Naive thymus-derived CD4-positive, alpha-beta T cell (primary cell): ENCODE measurements at places on chromosomes 6 and 20.

DNA sequence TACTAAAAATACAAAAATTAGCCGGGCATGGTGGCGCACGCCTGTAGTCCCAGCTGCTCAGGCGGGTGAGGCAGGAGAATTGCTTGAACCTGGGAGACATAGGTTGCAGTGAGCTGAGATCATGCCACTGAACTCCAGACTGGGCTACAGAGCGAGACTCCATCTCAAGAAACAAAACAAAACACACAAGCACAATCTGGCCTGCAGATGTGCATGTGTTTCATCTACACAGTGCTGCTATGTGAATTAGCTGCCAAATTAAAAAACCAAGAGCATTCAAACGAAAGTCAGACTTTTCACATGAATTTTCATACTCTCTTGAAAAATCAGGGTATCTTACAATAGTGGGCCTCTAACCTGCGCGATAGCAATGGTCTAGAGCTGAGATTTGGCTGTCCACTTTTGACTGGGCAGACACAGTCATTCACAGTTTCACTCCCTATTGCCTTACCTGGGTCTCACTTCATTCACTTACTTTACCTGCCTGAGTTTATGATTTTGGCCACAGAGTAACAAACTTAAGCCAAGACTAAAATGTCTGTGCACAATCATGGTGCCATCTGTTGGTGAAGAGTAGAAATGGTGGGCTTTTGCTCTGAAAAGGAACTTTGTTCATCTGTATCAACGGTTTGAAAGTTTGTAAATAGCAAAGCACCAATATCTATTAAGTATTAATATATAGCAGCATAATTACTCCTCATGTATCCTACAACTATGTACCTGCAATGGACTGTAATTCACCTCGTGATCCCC, 138.5 kb upstream of the UST start:
- no peaks in the 10 kb centered on the region for H3K36me3 ChIP-seq
- no peak for DNase-seq
- no peak overlapping the region for H3K4me3 ChIP-seq

DNA sequence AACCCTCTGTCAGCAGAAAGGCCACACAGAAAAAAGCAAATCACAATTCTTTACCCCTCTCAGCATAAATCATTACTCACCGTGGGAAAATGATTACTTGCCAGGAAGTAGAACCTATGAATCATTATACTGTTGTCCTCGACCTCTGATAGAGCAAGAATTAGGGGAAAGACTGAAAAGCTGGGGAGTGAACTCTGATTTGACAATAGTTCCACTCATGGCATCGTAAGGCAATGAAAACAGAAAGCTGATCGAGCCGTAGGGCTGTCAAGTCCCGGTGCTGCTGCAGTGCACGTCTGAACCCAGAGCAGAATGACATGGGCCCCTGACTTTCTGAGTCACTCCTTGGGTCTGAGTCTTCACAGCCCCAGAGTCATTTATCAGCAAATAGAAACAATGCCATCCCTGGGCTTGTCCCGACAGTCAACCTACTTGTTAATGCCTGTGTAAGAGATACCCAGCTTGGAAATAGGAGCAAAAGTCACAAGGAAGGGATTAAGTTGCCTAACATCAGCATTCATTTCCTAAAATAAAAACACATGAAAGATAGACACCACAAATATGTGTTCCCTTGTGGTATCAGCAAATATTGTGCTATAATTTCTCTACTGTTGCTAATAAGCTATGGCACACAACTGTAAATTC, 224.8 kb upstream of the MARCKS start:
- peaks cover 3% of the 10 kb centered on the region for H3K4me1 ChIP-seq
- DNase-seq: no peak
- H3K27me3 ChIP-seq: no peaks in the 10 kb centered on the region
- H3K4me3 ChIP-seq: no peak overlapping the region
- H3K36me3 ChIP-seq: no peaks in the 10 kb centered on the region
- no peak overlapping the region for H3K27ac ChIP-seq

GRCh38 chr20:1802385-1803060, 92.7 kb upstream of the SIRPA start:
- H3K36me3 ChIP-seq: no peaks in the 10 kb centered on the region
- DNase-seq: peak; percentile 20
- peaks cover 8% of the 10 kb centered on the region for H3K4me1 ChIP-seq
- peak overlapping the region; percentile 20 for H3K4me3 ChIP-seq
- peaks cover 7% of the 10 kb centered on the region for H3K27me3 ChIP-seq

- no peak for DNase-seq
- no peak overlapping the region for H3K4me3 ChIP-seq
- no peaks in the 10 kb centered on the region for H3K36me3 ChIP-seq
- H3K4me1 ChIP-seq: no peaks in the 10 kb centered on the region
These were observed 67.9 kb upstream of the TGM3 start for GRCh38 chr20:2227861-2228260.

DNA sequence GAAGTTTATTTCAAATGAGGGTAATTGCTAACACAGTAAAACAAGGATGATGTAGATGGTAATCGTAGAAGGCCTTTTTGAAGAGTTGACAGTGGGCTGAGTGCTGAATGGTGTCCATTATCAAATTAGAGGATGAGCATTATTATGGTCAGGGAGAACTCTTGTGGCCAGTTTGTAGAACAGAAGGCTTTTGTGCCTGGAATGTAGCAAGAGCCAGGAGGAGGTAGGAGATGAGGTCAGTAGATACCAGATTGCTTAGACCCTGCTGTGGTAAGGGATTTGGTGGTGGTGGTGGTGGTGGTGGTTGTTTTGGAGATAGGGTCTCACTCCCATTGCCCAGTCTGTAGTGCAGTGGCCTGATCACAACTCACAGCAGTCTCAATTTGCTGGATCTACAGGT, 6.2 kb downstream of the CSE1L start:
- H3K36me3 ChIP-seq: peaks cover 4% of the 10 kb centered on the region
- H3K27me3 ChIP-seq: no peaks in the 10 kb centered on the region
- DNase-seq: no peak
- no peak overlapping the region for H3K4me3 ChIP-seq

DNA sequence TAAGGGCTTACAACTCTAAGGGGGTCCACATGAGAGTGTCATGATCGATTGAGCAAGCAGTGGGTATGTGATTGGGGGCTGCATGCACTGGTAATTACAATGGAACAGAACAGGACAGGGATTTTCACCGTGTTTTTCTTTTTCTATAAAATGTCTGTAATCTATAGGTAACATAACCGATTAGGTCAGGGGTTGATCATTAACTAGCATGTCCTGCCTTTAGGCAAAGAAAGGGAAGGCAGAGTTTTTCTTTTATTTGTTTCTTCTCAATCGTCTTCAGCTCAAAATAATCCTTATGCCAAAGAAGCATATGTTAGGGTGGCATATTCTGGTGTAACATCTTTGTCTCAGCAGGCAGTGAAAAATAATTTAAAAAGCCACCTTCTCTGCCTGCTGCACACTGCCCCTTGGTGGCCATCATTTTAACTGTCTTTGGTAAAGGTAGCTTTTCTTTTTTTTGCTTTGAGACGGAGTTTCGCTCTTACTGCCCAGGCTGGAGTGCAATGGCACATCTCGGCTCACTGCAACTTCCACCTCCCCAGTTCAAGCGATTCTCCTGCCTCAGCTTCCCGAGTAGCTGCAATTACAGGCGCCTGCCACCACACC, 9.7 kb upstream of the CEP43 start:
- no peaks in the 10 kb centered on the region for H3K36me3 ChIP-seq
- H3K4me3 ChIP-seq: no peak overlapping the region
- no peak overlapping the region for H3K27ac ChIP-seq
- no peaks in the 10 kb centered on the region for H3K4me1 ChIP-seq
- peak; percentile 42 for DNase-seq

- H3K27me3 ChIP-seq: no peaks in the 10 kb centered on the region
- H3K27ac ChIP-seq: no peak overlapping the region
- H3K36me3 ChIP-seq: no peaks in the 10 kb centered on the region
- DNase-seq: no peak
These were observed 76.9 kb downstream of the CEP57L1 start for GRCh38 chr6:109172101-109172746.

DNA sequence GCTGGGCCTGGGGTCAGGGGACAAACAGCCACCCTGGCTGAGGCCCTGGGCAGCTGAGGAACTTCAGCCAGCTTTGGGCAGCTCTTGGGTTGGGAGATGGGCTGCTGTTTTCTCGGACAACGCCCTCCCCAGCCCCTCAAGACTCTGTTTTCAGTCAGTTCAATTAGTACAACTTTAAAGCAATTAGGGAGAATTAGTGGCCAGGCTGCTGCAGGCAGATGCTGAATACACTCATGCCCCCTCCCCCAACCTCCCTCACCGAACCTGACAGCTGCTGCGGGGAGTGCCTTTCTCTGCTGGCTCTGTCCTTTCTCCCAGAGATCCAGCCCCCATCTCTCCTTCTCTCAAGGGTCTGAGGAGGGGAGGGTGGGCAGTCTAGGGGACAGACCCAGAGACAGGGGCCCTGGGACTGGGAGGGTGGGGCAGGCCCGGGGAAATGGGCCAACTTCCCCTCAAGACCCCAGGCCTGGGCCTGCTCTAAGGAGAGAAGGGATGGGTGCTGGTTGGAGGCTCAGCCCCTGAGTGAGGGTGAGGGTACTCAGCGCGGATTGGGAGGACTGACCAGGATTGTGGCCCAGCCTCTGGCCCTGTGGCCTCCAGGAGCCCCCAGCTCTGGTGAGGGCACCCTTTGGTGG, 17.8 kb upstream of the MYT1 start:
- DNase-seq: no peak
- no peaks in the 10 kb centered on the region for H3K36me3 ChIP-seq
- no peaks in the 10 kb centered on the region for H3K27me3 ChIP-seq

GRCh38 chr20:22814471-22815205, 220.5 kb upstream of the SSTR4 start:
- no peak overlapping the region for H3K4me3 ChIP-seq
- no peaks in the 10 kb centered on the region for H3K36me3 ChIP-seq
- H3K27ac ChIP-seq: no peak overlapping the region
- no peak for DNase-seq

DNA sequence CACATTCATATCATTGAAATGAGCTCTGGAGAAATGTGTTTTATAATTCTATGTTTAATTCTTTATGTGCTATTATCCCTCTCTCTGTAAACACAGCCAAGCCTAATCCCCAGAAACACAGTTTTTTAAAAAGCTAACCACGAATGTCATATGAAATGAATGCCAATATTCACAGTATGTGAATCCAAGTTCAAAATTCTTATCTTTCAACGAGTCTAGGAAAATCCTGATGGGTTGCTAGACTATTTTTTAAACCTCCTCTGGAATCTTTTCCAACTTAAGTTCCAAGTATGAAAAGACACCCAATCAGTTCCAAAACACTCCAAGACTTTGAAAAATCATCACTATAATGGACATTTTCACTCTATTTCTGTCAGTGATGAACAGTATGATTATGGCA, 689.3 kb downstream of the HACE1 start:
- H3K27ac ChIP-seq: no peak overlapping the region

DNA sequence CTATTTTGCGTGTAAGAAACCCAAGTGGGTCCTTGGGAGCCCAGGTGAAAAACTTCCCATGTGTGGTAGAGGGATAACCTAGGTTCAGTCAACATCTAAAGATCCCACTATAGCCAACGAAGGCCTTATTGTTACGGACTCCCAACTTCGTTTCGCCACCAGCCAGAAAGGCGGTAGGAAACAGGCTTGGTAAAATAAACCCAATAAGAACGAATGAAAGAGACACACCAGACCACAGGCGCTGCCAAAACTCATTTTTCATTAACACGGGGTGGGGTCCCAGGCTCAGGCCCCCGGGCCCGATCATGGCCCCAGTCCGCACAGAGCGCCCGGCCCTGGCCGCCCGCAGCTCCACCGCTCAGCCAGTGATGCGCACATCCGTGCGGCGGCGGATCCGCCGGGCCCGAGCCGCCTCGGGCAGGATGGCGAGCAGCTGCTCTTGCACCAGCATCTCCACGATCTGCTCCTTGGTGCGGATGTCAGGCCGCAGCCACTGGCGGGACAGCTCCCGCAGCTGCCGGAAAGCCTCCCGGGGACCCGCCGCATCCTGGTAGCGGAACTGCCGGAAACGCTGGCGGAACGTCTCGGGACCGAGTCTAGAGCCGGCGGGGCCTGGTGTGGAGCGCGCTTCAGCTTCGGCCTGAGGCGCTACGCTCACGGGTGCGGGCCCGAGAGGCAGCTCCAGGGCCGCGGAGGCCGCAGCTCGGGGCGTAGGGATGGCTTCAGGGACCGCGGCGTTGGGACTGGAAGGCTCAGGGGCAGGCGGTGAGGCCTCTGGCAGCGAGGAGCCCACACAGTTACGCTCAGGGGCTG, 709 bp downstream of the SCAND1 start:
- no peaks in the 10 kb centered on the region for H3K36me3 ChIP-seq
- peaks cover 23% of the 10 kb centered on the region for H3K4me1 ChIP-seq
- no peaks in the 10 kb centered on the region for H3K27me3 ChIP-seq
- DNase-seq: peak; percentile 75
- H3K4me3 ChIP-seq: peak overlapping the region; percentile 84

- peak overlapping the region; percentile 53 for H3K4me3 ChIP-seq
- no peaks in the 10 kb centered on the region for H3K36me3 ChIP-seq
- H3K4me1 ChIP-seq: peaks cover 92% of the 10 kb centered on the region
- peak overlapping the region; percentile 85 for H3K27ac ChIP-seq
- peak; percentile 31 for DNase-seq
These were observed 31.8 kb downstream of the SUN5 start for GRCh38 chr20:32972181-32973076.

DNA sequence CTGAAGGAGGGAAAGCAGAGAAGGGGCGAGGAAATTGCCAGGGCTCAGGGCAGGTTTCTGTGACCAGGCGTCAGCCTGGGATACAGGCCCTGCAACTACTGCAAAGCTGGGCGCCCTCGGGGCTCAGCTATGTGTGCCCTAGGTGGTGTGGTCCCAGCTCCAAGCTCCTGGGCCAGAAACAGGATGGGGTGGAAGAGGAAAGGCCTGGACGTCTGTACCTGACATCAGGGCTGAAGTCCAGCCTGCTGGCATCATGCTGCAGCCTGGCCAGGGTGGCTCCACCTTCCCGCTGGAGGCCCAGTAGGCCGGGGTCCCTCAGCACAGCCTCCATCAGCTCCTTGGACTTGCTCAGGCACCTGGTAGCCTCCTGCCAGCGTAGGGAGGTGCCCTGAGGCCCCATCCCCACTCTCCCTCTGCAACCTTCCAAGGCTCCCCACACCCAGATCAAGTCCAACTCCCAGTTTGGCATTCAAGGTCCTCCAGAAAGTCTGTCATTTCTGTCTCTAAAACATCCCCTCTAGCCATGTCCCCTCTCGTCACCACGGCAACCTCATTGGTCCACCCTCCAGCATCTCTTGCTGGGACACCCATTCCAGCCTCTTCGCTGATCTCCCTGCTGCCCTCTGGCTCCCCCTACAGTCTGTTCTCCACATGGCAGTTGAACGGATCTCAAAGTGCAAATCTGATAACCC, 38.2 kb downstream of the KIAA1755 start:
- no peaks in the 10 kb centered on the region for H3K36me3 ChIP-seq
- DNase-seq: peak; percentile 30
- no peak overlapping the region for H3K27ac ChIP-seq
- H3K4me3 ChIP-seq: no peak overlapping the region

DNA sequence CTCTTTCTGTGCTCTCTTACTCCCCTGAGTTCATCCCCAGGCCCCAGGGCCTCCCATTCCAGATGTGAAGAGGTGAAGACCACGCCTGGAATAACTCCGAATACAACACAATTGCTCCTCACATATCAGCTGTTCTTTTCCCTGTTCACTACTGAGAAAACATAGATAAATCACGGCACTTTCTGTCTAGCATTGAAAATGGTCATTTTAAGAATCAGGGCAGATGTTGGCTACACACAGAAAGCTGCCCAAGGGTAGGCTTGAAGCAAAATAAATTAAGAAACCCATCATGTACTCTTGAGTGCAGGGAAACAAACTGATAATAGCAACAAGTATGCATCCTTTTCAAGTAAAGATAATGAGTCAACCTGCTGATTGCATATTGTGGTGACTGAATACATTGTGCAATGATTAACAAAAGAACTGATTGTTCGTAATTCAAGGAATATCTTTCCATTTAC, 382.5 kb downstream of the PRKN start:
- DNase-seq: no peak
- H3K27me3 ChIP-seq: no peaks in the 10 kb centered on the region
- H3K36me3 ChIP-seq: no peaks in the 10 kb centered on the region
